ENCODE measurements at places on chromosomes 3 and 15.

DNA sequence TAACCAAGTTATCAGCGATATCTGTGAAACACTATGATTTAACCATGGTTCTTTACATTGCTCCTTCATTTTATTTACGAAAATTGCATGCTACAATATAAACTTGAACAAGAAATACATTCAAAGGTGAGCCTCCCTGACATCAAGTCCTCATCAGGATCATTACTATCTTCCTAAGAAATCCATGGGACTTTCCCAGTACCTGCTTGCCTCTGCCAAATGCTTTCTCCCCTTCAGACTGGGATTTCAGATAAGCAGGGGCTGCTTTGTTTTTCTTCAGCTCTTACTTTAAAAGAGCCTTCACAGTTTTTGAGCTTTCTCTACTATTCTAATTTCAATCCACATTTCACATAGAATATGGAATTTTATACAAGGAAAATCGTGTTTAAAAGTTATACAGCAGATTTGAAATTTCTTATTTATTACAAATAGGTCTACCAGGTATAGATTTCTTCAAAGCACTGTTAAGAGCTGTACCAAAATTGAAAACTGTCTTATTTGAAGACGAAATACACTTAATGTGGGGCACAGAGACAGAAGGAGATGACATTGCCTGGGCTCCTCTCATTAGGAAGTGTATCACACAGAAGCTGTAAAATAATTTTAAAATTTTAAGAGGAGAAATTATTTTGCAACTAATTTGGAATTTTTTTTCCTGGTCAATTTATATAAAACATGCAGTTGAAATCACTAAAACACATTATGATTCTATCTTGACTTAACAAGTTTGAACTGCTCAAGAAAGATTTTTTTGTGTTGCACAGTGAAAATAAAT lies 615.0 kb upstream of the AGTR1 start:
- no peak for DNase-seq

DNA sequence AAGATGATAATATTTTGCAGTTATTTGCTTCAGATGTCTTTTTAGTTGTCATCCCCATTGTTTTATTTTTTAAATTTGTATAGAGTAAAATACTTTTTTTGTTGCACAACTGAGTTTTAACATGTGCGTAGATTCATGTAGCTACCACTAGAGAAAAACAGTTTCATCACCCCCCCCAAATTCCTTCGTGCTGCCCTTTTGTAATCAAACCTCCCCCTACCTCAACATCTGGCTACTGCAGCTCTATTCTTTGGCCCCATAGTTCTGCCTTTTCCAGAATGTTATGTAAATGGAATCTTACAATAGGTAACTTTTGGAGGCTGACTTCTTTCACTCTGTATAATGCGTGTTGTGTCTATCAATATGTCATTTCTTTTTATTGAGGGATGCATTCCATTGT lies 232.0 kb upstream of the RASGRP1 start:
- no peak for DNase-seq

- no peak for DNase-seq
Observed at GRCh38 chr3:144033240-144033589, 61.6 kb downstream of the DIPK2A start.

DNA sequence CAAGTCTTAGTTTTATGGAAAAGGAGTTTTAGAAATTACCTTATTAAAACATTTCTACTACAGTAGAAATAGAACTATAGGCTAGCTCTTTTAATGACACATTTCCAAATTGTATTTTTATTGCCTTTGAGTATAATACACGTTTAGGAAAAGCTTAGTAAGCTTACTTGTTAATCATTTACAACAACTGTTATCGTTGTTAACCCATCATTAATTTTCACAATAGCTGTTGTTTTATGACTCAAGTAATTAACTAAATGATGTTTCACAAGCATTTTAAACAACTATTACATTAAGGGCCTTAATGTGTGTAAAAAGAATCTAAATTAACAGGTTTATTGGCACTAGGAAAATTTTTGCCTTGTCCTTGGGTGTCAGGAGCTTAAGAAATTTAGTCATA lies 120.5 kb upstream of the THRB start:
- no peak for DNase-seq

- no peak for DNase-seq
Observed at GRCh38 chr3:27861046-27862036, 139.2 kb upstream of the EOMES start.

- no peak for DNase-seq
Observed at GRCh38 chr15:96494505-96494904, 164.0 kb downstream of the NR2F2 start.

DNA sequence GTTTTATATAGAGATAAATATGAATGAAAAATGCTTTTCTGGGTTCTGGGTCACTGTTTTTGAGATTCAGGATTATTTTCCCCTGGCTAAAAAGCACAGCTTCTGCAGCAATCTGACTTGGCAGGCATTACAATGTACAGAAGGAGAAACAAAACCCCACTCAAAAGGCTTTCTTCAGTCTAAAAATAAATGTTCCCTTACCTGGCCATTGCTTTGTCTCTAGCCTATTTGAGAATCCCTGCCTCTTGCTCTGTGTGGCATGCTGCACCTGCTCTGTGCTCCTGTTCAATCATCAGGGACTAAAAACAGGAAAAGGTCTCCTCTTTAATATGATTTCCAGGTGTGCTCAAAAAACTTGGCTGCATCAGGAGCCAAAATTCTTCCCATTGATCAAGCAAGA lies 187.4 kb upstream of the STAC start:
- DNase-seq: no peak

Measured in activated CD4-positive, alpha-beta T cell treated with anti-CD3 and anti-CD28 coated beads for 24 hours (primary cell).